SW480 (cell line): ENCODE measurements at places on chromosomes 16 and 17.

DNA sequence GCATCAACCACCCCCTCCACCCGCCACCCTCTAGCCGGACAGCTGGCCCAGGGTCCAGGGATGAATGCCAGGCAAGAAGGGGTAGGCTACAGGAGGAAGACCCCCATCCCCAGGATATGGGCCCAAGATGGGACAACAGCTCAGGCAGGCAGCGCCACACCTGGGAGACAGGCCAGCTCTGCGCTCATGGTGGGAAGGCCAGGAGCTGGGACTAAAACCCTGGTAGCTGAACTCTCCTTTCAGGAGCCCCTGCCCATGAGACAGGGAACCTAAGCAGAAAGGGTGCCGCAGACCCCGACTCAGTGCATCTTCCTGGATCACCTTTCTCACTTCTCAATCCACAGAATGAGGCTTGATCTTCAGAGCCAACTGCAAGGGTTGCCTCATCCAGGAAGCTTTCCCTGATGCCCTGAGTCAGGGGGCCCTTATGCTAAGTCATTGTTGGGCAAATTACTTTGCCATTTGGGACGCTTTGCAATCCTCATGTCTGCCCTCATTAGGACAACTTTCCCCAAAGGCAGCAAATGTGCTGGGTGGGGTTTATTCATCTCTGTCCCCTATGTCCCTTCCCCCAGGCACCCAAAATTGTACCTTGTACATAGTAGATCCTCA lies 9.0 kb downstream of the ZDHHC1 start:
- no peak for DNase-seq

DNA sequence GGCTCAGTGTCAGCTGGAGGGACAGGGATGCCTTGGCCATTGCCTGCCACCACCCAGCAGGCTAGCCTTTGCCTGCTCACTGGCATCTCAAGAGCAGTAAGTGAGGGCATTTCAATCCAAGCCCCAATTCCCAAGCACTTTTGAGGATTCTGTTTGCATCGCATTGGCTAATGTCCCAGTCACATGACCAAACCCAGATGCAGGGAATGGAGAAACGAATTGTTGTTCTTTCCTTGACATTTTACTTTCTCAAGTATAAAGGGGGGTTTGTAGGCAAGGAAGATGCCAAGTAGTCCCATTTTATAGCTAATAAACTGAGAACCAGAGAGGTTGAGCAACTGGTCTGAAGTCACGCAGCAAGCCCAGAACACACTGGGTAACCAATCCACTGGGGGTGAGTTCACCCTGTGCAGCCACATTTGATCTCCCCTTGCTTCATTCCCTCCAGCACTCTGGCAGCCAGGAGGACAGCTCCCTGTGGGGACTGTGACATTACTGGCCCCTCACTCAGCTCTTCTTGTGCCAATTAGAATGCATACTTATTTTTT lies 193.8 kb upstream of the CACNG3 start:
- no peak for DNase-seq

GRCh38 chr17:52105591-52105990 lies 52.9 kb downstream of the CA10 start:
- DNase-seq: peak; percentile 7

GRCh38 chr17:50177983-50178834 lies 12.4 kb downstream of the SGCA start:
- DNase-seq: peak; percentile 96
